ENCODE measurements at places on chromosomes 5 and 9.

GRCh38 chr9:33517373-33517772 is 6.7 kb upstream of the ANKRD18B start:
- H3K27ac ChIP-seq, result no peak overlapping the region
- H3K4me3 ChIP-seq, result no peak overlapping the region
- no peak for DNase-seq
- H3K4me1 ChIP-seq, result no peaks in the 10 kb centered on the region
- peaks cover 23% of the 10 kb centered on the region for H3K27me3 ChIP-seq
- H3K36me3 ChIP-seq, result no peaks in the 10 kb centered on the region

DNA sequence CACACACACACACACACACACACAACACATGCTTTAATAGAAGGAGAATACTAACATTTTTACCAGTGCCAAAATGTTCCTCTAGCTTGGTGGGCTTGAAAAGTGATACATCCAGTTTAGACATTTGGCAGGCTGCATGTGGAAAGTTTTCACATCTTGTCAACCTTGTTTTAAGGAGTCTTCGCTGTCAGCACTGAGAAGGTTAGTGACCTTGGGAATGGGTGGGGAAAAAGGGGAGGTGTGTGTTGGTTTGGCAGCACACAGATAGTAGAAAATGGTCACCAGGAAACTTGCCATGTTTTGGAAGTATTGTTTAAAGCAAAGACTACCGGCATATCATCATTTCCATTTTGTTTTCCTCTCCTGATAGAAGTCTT is 346.5 kb upstream of the ADAMTSL1 start:
- H3K36me3 ChIP-seq, result peaks cover 4% of the 10 kb centered on the region
- no peaks in the 10 kb centered on the region for H3K4me1 ChIP-seq
- H3K4me3 ChIP-seq, result no peak overlapping the region
- DNase-seq, result no peak
- no peaks in the 10 kb centered on the region for H3K27me3 ChIP-seq
- H3K27ac ChIP-seq, result no peak overlapping the region

GRCh38 chr9:88447431-88447830 is 59.2 kb downstream of the SPIN1 start:
- no peak overlapping the region for H3K27ac ChIP-seq
- H3K36me3 ChIP-seq, result peaks cover 9% of the 10 kb centered on the region
- H3K4me1 ChIP-seq, result peaks cover 36% of the 10 kb centered on the region

- DNase-seq, result no peak
- no peaks in the 10 kb centered on the region for H3K4me1 ChIP-seq
- H3K36me3 ChIP-seq, result no peaks in the 10 kb centered on the region
- H3K4me3 ChIP-seq, result no peak overlapping the region
- no peak overlapping the region for H3K27ac ChIP-seq
Measured at GRCh38 chr9:94014920-94015319, 59.8 kb upstream of the BARX1 start.

GRCh38 chr9:128201441-128202369 is 1.5 kb upstream of the DNM1 start:
- H3K4me3 ChIP-seq, result no peak overlapping the region
- no peak for DNase-seq
- H3K36me3 ChIP-seq, result no peaks in the 10 kb centered on the region
- peaks cover 4% of the 10 kb centered on the region for H3K4me1 ChIP-seq
- no peak overlapping the region for H3K27ac ChIP-seq
- H3K27me3 ChIP-seq, result peaks cover 29% of the 10 kb centered on the region

GRCh38 chr5:82425591-82425990 is 147.4 kb upstream of the RPS23 start:
- H3K36me3 ChIP-seq, result no peaks in the 10 kb centered on the region
- H3K27ac ChIP-seq, result no peak overlapping the region
- no peaks in the 10 kb centered on the region for H3K4me1 ChIP-seq
- no peak for DNase-seq
- no peak overlapping the region for H3K4me3 ChIP-seq
- H3K27me3 ChIP-seq, result no peaks in the 10 kb centered on the region

DNA sequence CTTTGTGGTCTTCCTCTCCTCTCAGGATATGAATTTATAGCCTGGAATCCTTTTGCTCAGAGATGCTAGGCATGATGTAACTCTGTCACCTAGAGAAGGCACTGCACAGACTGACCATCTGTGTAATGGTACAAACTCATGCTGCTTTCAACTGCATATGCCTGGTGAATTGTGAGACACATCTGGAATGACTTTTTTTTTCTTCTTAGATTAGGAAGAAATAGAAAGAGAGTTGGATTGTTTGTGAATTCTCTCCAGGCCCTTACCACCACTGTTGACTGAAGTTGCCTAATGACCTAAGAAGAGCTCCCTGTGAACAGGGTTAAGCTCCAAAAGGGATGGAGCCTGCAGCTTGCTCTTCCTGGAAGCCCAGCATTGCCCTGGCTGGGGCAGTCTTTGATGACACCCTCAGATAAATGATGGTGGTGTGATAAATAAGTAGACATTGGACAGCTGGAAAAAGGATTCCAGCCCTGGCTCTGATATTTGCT is 47.8 kb upstream of the TRIM32 start:
- no peaks in the 10 kb centered on the region for H3K27me3 ChIP-seq
- H3K36me3 ChIP-seq, result no peaks in the 10 kb centered on the region
- H3K4me3 ChIP-seq, result no peak overlapping the region
- no peaks in the 10 kb centered on the region for H3K4me1 ChIP-seq
- DNase-seq, result no peak

- no peak overlapping the region for H3K4me3 ChIP-seq
- peaks cover 74% of the 10 kb centered on the region for H3K27me3 ChIP-seq
- H3K27ac ChIP-seq, result no peak overlapping the region
- no peaks in the 10 kb centered on the region for H3K4me1 ChIP-seq
- peaks cover 2% of the 10 kb centered on the region for H3K36me3 ChIP-seq
Measured at GRCh38 chr5:149400304-149400703, 21.2 kb upstream of the IL17B start.

GRCh38 chr5:96327722-96328121 is 105.3 kb downstream of the PCSK1 start:
- no peak overlapping the region for H3K27ac ChIP-seq
- H3K27me3 ChIP-seq, result peaks cover 15% of the 10 kb centered on the region
- H3K4me3 ChIP-seq, result no peak overlapping the region
- no peaks in the 10 kb centered on the region for H3K4me1 ChIP-seq

DNA sequence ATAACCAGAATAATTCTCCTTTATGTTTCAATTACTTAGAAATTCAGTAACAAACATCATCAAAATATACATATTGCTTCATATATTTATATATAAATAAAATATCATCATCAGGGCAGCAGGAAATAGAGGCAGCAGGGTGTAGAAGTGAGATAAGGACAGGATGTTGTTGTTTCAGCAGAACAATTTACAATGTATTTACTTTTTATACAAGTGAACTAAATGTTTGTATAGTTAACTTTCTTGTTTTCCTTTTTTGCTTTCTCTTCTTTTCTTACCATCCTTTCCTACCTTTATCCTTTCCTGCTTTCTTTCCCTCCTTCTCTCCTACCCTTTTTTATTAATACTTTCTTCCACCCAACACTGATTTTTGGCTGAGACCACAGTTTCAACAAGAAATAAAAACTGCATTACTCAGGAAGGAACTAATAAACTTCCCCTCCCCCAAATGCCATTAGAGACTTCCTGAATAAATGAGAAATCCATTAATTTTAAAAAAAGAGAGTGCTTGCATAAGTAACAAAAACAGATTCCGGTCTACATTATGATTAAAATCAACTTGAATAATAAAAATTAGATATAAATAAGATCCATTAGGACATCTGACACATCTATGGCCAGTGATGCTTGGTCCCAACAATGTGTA is 159.8 kb upstream of the ACOT12 start:
- H3K4me1 ChIP-seq, result peaks cover 3% of the 10 kb centered on the region
- H3K27ac ChIP-seq, result peak overlapping the region; percentile 33
- no peak overlapping the region for H3K4me3 ChIP-seq

GRCh38 chr5:171764265-171764664 is 21.4 kb upstream of the SMIM23 start:
- H3K36me3 ChIP-seq, result no peaks in the 10 kb centered on the region
- no peak overlapping the region for H3K4me3 ChIP-seq
- H3K27ac ChIP-seq, result no peak overlapping the region
- no peak for DNase-seq

DNA sequence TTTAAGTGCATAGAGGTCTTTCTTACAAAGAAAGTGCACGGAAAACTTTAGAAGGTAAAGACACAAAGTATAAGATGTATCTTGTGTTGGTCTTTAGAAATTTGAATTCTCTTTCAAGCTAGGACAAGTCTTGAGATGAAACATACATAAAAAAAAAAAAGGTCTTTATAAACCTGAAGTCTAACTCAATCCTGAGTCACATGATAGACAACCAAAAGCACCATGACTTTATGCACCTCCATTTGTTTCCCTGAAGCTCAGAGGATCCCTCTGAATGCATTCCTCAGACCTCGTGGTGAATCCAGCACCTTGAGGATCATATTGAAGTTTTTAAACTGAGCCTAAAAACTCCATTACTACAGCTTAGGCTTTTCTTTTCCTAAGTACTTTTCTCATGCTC is 91.8 kb downstream of the RAB3C start:
- H3K27ac ChIP-seq, result no peak overlapping the region
- DNase-seq, result no peak
- no peaks in the 10 kb centered on the region for H3K4me1 ChIP-seq
- H3K27me3 ChIP-seq, result no peaks in the 10 kb centered on the region
- no peaks in the 10 kb centered on the region for H3K36me3 ChIP-seq

- peaks cover 2% of the 10 kb centered on the region for H3K36me3 ChIP-seq
- no peak overlapping the region for H3K4me3 ChIP-seq
- peaks cover 21% of the 10 kb centered on the region for H3K4me1 ChIP-seq
- H3K27ac ChIP-seq, result no peak overlapping the region
Measured at GRCh38 chr5:522899-523440, 1.3 kb downstream of the SLC9A3 start.

GRCh38 chr9:107982001-107982400 is 492.4 kb upstream of the KLF4 start:
- no peaks in the 10 kb centered on the region for H3K4me1 ChIP-seq
- no peak overlapping the region for H3K27ac ChIP-seq
- H3K27me3 ChIP-seq, result no peaks in the 10 kb centered on the region
- no peak overlapping the region for H3K4me3 ChIP-seq

DNA sequence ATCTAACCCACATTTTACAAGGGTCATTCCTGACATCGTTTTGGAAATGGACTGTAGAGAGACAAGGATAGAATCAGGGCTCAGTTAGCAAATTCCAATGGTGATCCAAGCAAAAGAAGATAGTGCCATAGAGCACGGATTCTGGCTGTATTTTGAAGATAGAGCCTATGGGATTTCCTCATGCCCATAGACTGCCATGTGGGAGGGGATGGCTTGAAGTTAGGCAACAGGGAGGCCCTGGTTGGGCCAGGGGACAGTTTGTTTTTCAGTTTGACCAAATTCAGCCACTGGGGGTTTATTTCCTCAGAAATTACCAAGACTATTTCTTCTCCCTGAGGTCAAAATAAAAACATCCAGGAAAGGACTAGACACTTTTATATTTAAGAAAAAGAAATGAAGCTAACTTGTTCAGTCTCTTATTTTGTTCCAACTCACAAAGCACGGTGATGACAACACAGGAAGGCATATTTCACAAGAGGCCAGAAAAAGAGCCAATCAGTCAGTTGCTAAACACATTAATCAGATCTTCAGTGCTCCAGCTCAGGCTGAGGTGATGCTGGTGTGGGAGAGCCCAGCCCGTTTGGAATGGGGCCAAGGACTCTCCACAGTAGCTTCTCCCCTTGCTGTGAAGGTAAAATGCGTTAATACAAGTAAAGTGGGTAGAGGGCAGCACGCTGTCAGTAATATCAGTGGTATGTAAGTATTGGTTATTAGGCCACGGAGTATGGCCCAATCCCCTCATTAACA is 4.4 kb upstream of the DCTN4 start:
- no peaks in the 10 kb centered on the region for H3K36me3 ChIP-seq
- H3K27me3 ChIP-seq, result peaks cover 21% of the 10 kb centered on the region
- no peak for DNase-seq
- H3K4me3 ChIP-seq, result no peak overlapping the region
- peaks cover 8% of the 10 kb centered on the region for H3K4me1 ChIP-seq

GRCh38 chr5:147400126-147400809 is 109.6 kb downstream of the DPYSL3 start:
- H3K4me1 ChIP-seq, result no peaks in the 10 kb centered on the region
- no peak for DNase-seq
- H3K27me3 ChIP-seq, result peaks cover 19% of the 10 kb centered on the region
- no peak overlapping the region for H3K27ac ChIP-seq
- no peak overlapping the region for H3K4me3 ChIP-seq

- H3K4me1 ChIP-seq, result no peaks in the 10 kb centered on the region
- no peak overlapping the region for H3K4me3 ChIP-seq
- no peaks in the 10 kb centered on the region for H3K36me3 ChIP-seq
- H3K27me3 ChIP-seq, result no peaks in the 10 kb centered on the region
- H3K27ac ChIP-seq, result no peak overlapping the region
Measured at GRCh38 chr5:21154526-21154925, 1166.5 kb upstream of the CDH18 start.

GRCh38 chr5:130099008-130099407 is 194.7 kb downstream of the CHSY3 start:
- no peak for DNase-seq
- no peaks in the 10 kb centered on the region for H3K4me1 ChIP-seq
- H3K4me3 ChIP-seq, result no peak overlapping the region
- no peak overlapping the region for H3K27ac ChIP-seq
- no peaks in the 10 kb centered on the region for H3K27me3 ChIP-seq
